CD4-positive, alpha-beta T cell treated with Interleukin-12 subunit alpha and Interleukin-12 subunit beta, for 1 hour (primary cell): ENCODE measurements at places on chromosomes 2 and 18.

DNA sequence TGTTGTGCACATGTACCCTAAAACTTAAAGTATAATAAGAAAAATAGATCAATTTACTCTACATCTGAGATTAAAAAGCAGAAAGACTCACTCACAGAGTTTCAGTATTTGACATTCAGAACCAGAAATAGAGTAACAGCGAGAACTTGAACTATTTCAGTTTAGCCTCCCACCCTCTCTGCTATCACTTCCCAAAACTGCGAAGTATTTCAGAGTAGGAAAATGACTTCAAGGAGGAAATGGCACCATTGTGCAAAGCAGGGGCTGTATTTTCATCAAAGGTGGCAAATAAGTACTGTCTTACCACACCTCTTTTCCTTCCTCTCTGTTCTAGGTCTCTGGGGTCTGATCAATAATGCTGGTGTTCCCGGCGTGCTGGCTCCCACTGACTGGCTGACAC, 13.6 kb downstream of the DHRS9 start:
- DNase-seq, result no peak

DNA sequence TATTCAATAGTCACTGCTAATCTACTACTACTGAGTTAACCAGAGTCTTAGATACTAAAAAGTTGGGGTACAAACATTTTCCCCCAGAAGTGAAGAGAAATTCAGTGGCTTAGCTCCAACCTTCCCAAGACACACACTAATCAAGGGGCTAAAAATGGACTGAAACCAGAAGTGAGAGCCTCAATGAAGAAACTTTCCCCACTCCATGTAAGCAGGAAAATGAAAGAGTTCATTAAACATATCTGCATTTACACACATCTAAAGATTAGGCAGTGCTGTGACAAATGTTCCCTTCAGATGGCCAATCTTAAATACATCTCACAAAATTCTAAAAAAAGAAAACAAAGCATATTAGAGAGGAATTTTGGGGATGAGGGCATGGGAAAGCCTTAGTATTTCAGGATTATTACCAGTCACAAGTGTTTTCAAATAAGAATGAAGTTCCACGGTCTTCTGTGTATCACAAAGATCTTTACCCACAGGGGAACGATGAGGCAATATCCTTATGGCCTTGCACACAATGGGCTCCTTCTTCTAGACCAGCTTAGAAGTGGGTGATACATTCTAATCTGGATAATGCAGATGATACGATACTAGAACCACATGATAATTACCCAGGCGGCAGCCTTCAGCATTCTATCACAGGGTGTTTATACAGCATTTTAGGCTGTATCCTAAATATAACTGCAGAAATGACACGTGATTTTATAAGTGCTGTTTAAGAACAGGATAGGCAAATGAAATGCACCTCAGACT, 17.1 kb downstream of the ANKRD44 start:
- DNase-seq, result peak; percentile 60

DNA sequence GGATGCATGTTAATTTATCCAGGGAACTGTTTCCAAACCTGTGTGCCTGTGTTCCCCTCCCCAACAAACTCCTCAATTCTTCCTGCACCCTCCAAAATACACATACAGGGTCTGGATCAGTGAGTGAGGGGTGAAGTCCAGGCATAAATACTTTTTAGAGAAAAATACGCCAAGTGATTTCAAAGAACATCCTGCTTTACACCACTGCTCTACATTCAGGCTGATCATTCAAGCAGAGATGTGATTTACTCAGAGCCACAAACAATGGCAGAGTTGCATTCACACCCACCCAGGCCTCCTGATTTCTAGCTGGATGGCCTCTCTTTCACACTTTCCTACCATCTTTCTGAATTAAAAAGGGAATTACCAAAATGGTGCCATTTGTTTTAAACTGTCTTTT, 289.5 kb upstream of the SLC14A2 start:
- no peak for DNase-seq

DNA sequence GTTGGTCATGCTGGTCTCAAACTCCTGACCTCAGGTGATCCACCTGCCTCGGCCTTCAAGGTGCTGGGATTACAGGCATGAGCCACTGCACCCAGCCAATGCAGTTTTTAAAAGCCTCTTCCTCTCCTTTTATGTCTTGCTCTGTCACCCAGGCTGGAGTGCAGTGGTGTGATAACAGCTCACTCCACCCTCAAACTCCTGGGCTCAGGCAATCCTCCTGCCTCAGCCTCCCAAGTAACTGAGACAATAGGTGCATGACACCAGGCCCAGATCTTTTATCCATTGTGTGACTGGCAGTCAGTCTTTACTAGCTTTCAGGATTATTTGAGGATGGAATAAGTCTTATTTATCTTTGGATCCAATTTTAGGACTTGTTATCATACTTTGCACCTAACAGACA, 13.2 kb downstream of the KCTD18 start:
- DNase-seq, result no peak

DNA sequence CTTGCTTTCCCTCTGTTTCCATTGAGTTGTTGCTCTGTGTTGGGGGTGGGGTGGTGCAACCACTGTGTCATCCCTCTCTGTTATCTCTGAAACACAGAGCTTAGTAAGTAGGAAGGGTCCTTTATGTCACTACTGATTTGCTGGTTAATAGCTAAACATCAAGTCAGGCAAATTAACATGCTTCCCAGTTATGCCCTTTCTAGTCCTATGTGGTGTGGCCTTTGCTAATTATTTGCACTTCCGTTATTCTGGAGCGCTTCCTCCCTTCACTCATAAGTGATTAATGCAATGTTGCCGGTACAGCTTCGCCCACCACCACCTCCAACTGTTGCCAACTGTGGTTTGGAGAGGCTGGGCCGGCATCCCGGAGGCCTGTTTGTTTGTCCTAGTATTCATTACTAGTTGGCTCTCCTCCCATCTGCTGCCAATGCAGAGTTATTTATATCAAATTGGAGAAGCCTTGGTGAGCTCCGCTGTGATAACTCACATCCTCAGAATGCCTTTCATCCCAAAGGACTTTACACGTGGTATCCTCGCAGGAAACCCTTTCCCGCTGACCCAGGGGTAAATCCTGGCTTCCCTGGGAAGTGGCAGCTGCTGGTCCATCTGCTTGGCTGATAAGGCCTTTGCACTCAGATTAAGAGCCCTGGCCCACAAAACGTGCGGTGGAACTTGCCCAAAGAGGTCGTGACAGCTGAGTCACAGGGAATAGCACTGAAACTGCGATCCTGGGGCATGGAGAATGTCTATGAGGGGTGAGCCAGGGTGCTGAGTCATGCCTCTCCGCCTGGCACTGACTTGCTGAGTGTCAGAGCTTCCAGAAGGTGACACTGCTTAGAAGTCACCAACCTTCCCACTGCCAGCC, 72.0 kb upstream of the ZCCHC2 start:
- DNase-seq, result no peak

DNA sequence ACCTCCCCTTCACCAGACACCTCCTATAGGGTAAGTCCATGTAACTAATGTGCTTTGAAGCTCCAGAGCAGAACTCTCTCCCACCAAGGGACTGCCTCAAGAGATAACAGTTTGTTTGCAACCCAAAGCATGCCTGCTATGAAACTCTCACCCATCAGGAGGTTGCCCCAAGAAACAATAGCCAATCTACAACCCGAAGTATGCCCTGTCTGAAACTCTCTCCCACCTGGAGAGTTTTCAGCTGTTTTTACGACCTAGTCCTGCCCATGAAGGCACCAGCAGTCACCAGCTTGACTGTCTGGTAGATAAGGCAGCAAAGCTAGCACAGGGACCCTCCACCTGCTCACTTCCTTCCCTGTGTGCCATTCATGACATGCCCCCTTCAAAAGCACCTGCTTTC, 533.9 kb upstream of the CRIM1 start:
- no peak for DNase-seq

GRCh38 chr2:154623819-154624218, 74.7 kb upstream of the KCNJ3 start:
- no peak for DNase-seq

DNA sequence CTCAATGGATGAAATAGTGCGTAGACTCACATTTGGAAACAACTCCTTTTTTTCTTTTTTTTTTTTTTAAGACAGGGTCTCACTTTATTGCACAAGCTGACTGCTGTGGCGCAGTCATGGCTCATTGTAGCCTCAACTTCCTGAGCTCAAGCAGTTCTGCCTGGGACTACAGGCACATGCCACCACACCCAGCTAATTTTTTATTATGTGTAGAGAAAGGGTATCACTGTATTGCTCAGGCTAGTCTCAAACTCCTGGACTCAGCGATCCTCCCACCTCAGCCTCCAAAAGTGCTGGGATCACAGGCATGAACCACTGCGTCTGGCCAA, 17.4 kb downstream of the HAT1 start:
- no peak for DNase-seq

DNA sequence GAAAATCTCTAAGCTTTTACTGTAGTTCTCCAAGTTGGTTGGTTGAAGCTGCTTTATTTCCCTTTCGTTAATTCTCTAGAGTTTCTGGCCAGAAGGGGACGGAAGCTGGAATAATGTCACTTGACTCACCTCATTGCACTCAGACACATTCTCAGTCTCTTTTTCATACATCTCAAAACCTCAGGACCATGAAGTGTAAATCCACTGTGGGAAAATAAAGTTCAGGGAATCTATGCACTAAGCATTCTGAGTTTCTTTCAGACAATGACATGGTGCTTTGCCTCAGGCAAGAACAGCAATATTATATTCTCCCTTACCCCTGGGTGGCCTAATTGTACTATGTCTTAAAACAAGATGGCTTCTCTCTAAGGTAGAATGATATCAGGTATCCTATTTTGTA, 167.8 kb downstream of the PRPF40A start:
- DNase-seq, result no peak

GRCh38 chr18:7789856-7790552, 222.9 kb downstream of the PTPRM start:
- no peak for DNase-seq

GRCh38 chr2:226995625-226996041, 159.8 kb downstream of the RHBDD1 start:
- no peak for DNase-seq

DNA sequence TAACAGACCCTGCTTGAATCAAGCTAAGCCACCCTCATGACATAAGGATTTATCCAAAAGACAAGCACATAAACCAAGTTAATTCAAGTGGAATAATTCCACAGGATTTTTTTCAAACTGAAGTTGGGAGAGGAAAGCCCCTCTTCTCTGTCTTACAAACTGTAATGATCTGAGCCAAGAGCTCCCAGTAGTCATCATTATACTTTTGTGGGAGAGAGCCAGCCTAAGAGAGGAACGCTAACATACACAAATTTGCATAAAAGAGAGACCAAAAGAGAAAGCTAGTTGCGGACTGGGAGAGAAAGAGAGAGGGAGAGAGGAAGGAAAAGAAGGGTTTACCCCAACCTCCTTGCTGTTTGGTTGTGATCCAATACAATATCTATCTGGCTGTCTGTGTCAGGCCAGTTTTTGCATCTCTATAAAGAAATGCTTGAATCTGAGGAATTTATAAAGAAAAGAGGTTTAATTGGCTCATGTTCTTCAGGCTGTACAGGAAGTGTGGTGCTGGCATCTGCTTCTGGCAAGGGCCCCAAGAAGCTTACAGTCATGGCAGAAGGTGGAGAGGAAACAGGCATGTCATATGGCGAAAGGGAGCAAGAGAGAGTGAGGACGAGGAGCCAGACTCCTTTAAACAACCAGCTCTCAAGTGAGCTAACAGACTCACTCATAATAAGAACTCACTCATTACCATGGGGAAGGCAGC, 20.8 kb upstream of the PUM2 start:
- no peak for DNase-seq

DNA sequence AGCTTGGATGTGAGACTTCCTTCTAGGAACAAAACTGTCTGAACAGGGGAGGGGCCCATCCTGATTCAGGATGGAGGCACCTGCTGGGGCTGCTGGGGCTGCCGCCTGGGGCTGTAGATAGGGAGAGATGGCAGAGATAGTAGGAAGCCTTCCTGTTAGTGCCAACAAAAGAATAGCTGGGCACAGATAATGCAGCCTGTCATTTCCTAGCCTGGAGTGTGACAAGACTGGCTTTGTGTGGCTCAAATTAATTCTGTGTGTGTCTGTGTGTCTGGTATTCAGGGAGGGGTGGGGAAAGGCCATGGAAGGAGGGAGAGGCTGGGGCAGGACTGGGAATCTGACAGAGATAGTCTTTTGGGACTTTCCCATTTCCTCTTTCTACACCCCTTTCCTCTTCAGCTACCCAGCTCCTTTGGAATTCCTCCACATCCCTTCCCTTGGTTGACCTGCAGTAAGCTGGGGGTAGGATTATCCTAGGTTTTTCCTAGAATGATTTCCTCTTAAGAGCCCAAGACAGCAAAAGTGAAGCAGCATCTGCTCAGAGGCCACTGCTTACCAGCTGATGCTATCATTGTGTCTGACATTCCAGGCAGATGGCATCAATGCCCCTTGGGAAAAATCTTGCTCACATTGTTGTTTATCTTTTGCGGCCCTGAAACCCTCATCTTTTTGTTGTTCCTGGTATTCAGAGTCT, 144.9 kb upstream of the LHCGR start:
- no peak for DNase-seq

DNA sequence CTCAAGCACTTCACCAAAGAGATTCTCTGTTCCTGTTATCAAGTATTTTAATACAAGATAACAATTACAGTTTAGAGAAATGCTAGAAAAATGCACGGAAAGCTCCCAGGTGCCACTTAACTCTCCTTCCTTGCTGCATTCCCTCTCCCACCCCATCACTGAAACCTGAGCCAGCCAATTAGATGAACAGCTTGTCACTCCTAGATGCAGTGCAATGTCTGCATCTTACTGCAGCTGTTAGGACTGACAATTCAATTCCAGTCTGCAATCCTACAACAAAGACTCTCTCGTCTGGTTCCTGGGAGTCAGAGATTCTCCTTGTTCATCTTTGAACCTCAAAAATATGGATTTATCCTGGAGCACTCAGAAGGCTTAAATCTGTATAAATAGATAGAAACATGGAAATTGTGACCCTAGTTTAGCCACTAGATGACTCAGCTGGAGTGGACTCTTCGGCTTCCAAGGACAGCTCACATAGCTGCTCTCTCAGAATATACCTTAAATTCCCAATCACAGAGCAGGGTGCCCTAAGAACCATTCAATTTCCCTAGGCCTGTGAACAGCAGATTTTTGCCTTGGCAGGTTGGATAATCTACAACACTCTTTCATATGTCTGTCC, 311.1 kb downstream of the NRXN1 start:
- DNase-seq, result no peak

DNA sequence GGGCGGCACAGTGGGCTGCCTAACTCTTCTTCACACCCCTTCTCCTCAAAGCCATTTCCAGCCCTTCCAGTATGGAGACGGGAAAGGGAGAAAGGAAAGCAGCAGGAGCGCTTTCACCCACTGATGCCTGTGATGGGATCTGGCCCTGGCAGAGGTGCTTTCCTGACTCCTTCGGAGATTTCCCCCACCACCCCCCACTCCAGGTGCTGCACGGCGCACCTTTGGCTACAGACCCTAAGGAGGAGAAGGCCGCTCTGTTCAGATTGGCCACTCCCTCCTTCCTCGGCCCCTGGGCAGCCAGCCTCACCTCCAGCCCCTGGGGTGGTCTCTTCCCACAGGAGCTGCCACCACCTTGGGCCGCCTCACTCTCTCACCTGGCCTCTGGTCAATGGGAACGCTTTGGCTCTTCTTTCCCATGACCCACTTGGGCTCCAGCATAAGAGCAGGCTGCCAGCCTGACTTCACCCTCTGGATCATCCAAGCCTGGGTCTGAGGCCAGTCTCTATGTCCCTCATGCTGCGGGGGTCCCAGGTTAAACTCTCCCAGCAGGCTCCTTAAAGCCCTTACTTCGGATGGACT, 18.4 kb upstream of the MAL start:
- DNase-seq, result no peak
